ENCODE measurements at places on chromosomes 7 and 10.

DNA sequence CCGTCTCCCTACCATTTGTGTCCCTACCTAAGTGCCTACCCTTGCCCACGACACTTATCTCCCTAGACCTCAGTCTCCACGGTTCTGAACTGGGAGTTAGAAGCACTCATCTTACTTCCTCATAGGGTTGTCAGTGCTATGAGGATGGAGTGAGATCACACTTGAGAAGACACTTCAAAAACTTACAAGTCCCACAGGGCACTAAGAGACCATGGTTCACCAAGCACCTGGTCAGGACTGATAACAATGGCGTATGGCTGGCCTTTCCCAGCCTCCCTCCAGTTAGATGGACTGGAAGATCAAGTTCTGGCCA is 43.2 kb downstream of the KCNMA1 start:
- no peak for DNase-seq

GRCh38 chr10:80268266-80268665 is 21.2 kb downstream of the MAT1A start:
- no peak for DNase-seq

DNA sequence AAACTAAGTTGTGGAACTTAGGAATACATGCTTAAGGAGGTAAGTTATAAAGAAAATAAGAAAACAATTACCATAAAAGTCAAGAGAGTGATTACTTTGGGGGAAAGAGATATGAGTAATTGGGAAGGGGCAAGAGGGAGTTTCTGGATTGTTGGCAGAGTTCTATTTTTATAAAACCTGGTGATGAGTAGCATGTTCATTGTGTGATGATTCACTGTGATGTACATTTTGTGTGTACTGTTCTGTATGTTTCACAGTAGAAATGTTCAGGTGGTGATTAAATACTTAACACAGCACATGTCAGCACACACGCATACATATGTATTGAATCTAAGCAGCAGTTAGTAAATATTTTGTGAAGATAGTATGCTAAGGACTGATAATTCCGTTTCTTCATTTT is 9.7 kb upstream of the OIT3 start:
- no peak for DNase-seq

GRCh38 chr7:93148144-93148543 is at the start of gene SAMD9L:
Gene SAMD9L (minus strand): TSS chr7:93148385. CDS start chr7:93135971, 12,414 bp downstream.
- DNase-seq: no peak

GRCh38 chr10:83943049-83943448 is 196.3 kb upstream of the GHITM start:
- DNase-seq: no peak

GRCh38 chr7:15985587-15986384 is 299.3 kb upstream of the MEOX2 start:
- no peak for DNase-seq

DNA sequence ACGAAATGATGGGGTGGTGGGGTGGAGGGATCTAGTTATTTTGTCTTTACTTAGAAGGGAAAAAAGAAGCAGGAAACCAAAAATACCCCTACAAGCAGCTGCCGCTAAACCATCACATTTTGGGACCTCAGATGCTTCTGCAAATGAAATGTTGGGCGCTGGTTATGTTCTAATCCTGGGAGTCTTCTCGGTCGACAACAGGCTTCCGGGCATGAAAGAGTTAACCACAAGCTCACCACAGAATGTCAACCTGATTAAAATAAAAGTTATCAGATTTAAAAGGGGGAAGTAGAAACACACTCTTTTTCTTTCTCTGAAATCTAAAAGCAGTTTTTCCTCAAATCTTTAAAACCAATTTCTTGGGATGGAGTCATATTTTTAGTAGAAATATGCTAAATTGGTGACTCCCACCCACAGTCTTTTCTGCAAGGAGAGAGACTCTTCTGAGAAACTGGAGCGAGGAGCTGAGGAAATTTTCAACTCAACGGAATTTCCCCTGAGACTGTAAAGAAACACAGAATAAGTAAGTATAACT is 16.8 kb downstream of the IL2RA start:
- DNase-seq: no peak

DNA sequence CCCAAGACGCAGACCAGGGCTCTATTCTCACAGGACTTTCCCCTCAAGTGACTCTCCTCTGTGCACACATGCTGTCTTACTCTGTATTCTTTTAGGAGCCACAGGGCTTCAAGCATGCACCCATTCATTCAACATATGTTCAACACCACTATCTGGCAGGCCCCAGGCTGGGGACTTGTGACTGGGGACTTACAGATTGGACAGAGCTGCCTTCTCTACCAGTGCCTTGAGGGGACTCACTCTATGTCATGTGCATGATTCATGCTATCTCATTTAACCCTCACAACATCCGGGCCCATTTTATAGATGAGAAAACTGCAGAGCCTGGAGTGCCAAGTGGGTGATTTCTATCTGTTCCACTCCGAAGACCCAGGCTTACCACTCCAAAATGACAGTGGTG is 34.3 kb downstream of the MYL10 start:
- no peak for DNase-seq

GRCh38 chr7:121953164-121953563 is 80.2 kb downstream of the PTPRZ1 start:
- DNase-seq: no peak

DNA sequence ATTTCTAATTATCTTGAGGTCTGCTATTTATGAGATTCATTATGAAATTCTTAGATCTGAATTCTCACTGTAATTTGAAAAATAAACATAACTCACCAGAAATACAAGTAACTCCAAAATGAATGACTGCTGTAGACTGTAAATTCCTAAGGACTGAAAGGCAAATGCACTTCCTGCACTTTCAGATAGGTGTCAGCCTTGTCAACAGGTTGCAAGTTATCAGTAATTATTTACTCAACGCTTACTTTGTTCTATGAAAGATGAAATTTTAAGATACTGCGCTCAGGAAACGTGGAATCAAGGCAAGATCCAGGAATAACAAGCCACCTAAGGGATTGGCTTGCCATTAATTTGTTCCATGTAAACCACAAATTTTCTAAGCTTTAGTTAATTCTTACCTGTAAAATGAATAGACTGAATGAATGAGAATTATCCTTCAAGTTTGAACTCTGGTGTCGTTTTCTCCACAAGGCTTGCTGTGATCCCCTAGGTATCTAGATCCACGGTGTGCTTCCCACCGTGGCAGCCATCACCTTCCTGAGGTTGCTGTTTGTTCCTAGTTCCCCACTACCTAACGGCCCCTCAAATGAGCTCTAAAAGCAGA is 12.6 kb downstream of the DHX32 start:
- DNase-seq: peak; percentile 43

- DNase-seq: no peak
Measured at GRCh38 chr10:31820778-31821369, 107.8 kb downstream of the ARHGAP12 start.

DNA sequence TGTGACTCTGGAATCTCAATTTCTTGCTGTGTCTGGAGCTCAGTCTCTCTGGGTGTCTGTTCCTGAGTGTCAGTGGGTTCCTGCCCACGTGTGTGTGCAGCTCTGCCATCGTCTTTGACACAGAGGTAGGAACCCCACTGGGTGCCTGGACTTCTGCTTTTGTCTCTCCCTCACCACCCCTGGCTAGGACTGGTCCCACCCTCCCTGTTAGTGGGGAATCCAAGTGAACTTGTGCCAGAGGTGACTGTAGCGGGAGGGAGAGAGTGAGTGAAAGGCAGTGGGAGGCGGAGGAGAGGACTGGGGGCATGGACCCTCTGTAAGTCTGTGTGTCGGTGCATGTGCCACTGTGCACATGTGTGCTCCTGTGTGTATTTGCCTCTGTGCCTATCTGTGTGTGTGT is 299.9 kb upstream of the ZMIZ1 start:
- no peak for DNase-seq

DNA sequence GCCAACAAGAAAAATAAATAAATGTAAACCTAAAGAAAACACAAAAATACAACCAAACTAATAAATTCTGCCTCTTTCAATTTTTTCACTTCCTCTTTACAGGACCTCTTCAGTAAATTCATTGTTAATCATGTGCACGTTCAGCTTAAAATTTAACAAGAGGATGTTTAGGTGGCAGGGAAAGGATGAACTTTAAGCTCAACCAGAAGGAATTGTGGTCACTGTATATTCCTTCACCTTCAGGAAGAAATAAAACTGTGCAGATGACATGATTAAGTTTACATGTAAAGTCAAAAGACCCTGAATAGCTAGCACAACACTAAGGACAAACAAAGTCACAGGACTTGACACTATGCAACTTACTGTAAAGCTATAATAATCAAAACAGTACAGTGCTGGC is 33.0 kb downstream of the KIF5B start:
- no peak for DNase-seq

DNA sequence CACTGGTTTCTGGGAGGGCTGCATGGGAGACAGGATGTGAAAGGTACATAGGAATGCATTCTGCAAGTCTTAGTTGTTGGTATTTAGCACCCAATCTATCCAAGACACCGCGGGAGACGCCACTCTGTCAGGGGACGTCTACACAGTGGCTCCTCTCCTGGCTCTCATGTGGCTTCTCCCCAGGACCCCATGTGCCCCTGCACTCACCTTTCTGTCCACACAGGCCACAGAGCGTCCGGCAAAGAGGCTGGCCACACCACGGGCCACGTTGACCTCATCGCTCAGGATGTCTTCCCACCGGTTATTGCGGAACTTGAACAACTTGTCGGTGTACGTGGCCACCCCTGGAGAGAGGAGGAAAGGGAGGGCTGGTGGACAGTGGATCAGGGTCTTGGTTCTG is 73.4 kb downstream of the GOLGA7B start:
- DNase-seq: no peak

- no peak for DNase-seq
Measured at GRCh38 chr10:6030940-6031339, 31.2 kb downstream of the IL2RA start.

DNA sequence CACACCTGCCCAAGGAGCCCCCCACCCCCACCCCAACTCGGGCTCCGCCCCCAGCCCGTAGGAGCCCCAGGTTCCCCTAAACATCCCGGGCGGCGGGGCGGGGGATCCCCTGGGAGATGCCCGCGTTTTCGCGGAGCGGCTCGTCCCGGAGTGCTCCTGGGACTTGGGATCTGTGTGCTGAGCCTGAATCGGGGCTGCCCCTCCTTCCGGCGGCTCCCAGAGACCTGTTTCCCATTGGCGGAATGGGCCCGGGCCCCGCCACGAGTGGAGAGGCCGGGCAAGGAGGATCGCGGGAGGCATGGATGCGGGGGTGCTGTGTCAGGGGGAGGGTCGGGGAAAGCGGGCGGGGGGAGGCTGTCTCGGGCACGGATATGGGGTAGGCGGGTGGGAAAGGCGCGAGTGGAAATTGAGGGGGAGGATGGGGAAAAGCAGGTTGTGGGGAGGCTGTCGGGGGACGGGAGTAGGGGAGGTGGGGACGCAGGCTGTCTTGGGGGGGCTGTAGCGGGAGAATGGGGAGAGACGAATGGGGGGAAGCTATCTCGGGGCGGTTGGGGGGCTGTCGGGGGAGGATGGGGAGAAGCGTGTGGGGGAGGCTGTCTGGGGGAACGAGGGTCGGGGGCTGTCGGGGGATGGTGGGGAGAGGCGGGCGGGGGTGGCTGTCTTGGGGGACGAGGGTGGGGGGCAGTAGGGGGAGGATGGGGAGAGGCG is 572 bp upstream of the BHLHA15 start:
- no peak for DNase-seq

GRCh38 chr7:133434246-133434865 is 181.5 kb downstream of the EXOC4 start:
- DNase-seq: peak; percentile 45

GRCh38 chr7:151652111-151652510 is 132.4 kb upstream of the RHEB start:
- no peak for DNase-seq

DNA sequence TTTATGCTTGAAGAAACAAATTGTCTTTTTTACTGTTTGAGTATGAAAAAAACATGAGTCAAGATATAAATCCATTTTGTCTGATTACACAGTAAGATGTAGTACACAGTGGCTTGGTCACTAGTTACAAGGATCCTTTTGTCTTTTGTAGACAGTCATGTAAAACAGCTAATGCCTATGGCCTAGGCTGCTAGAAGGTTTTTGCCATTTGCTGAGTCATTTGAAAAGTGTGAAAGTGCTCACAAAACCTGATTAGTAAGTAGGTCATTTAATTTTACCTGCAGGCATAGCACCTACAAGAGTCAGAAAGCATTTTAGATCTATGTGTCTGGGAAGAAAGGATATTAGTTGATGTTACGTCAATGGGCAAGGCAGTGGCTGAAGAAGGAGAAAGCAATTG is 819.4 kb downstream of the MAGI2 start:
- DNase-seq: no peak

DNA sequence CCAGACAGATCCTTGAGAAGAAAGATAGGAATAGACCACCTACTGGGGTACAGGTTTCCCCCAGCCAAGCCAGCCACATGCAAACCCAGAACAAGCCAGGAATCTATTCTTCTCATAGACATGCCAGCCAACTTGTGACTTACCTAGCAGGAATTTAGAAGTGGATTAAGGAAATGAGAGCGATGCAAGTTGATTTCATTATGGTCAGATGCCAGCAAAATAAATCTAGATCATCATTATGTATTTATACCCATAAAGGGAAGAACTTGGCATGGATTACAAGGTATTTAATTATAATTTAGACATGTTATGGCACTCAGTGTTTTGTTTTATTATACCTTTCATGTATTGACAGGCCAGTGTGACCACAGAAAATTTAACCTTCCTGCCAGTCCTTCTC is 32.8 kb downstream of the SLC35G1 start:
- DNase-seq: no peak

DNA sequence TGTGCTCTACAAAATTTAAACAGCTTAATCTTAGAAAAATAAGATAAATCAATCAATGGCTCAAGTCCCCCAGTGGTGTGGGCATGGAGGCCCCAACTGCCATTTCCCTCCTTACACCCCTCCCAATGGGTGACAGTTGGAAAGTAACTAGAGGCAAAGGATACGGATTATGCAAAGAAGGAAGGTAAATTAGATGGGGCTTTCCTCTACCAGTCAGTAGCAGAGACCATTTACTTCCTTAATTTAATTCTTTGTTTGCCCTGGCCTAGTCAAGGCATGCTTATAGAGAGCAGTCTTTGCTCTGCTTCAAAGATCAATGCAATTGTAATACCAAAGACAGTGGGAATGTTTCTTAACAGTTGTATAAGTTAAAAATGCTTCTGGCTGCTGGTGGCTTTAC is 63.3 kb upstream of the PAPSS2 start:
- no peak for DNase-seq

DNA sequence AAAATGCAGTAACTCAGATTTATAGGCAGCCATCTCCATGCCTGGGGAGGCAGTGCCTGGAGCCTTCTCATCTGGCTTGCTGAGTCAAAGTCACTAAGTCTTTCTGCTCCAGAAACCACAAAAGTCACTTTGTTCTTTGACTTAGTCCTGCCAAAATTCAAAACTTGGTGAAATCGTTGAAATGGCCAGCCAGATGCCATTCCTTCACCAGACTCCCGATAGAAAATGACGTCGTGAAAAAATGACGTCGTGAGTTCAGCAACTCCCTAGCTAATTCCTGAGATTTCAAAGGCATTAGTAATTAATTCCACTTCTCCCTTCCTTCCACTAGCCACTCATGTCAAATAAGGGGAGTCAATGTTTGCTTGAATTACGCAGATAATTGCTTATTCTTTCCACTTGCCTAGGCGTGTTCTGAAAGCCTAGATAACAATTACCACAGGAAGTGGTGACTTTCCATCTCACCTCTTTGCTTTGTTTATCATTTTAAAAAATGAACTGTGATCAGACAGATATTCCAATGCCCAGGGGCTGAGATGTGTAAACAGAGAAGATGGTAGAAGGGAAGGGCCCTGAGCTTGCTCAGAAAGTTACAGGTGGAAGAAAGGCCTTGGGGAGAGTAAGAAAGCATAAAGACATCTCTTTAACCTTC is 48.5 kb upstream of the OSBPL3 start:
- DNase-seq: no peak

GRCh38 chr10:78284381-78284780 is 250.7 kb downstream of the RPS24 start:
- DNase-seq: no peak

Data from NCI-H460 (cell line).